ENCODE measurements at places on chromosomes 1 and 21.

GRCh38 chr1:208329300-208329699, 85.1 kb upstream of the PLXNA2 start:
- no peak for DNase-seq

DNA sequence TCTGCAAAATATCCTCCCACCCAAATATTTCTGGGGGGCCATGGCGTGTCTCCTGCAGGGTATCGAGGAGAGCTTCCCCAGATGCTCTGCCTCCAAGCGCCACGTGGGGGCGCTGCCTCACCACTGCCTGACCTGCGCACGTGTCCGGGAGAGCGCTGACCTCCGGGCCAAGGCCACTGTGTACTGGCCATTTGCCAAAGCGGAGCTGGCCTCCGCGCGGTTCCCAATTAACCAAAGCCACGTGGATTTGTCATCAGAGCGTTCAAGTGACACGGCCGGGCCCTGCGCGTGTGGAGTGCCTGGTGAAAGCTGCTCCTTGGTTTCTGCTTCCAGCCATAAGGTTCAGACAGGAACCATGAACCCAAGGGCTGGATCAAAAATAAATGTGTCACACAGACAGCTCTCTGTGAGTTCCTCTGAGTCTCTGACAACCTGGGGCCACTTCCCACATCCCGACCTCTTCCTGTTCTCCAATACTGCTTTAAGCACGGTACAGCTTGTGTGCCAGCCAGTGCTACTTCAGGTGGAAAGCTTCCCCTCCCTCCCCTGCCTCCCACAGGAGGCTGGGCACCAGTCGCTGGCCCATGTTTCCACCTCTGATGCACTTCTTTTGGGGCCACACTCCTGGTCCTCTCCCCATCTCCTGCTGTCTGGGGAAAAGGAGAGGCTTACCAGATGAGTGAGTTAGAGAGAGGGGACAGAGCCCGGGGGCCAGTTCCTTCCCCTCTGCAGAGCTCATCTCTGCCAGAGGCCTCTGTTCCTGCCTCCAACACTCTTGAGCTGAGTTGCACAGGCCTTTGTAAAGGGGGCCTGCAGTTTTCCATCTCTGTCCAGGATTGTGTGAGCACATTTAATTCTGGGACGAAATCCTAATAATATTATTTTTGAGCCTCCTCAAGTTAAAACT, 26.1 kb downstream of the ZP4 start:
- no peak for DNase-seq

DNA sequence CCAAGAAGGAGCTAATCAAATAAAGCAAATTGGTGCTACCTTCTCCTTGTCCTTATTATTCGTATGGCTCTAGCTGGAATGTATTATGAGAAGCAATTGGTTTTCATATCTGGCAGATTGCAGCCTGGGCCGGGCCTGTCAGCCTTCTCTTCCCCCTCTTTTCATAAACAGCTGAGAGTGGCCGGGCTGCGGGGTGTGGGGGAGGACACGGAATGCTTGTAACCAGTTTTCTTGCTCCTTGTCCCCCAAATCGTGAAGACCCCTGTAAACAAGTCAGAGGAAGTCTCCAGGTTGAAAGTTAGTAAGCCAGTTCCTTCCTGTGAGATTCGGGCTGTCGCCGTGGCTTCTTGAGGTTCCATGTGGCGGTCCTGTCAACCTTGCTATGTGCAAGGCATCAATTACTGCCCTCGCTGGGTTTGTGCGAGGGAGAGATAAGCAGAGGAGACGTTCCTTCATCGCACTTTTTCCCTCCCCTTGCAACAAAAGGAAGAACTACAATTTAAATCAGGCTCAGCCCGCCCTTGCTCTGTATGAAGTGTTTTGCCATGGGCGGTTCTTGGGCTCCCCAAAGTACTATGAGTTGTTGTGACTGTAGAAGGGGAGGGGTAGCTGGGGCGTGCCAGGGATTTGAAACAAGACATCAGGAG, 450.7 kb downstream of the CAMTA1 start:
- no peak for DNase-seq

GRCh38 chr1:228062812-228063211, 19.7 kb upstream of the ARF1 start:
- DNase-seq, result no peak

DNA sequence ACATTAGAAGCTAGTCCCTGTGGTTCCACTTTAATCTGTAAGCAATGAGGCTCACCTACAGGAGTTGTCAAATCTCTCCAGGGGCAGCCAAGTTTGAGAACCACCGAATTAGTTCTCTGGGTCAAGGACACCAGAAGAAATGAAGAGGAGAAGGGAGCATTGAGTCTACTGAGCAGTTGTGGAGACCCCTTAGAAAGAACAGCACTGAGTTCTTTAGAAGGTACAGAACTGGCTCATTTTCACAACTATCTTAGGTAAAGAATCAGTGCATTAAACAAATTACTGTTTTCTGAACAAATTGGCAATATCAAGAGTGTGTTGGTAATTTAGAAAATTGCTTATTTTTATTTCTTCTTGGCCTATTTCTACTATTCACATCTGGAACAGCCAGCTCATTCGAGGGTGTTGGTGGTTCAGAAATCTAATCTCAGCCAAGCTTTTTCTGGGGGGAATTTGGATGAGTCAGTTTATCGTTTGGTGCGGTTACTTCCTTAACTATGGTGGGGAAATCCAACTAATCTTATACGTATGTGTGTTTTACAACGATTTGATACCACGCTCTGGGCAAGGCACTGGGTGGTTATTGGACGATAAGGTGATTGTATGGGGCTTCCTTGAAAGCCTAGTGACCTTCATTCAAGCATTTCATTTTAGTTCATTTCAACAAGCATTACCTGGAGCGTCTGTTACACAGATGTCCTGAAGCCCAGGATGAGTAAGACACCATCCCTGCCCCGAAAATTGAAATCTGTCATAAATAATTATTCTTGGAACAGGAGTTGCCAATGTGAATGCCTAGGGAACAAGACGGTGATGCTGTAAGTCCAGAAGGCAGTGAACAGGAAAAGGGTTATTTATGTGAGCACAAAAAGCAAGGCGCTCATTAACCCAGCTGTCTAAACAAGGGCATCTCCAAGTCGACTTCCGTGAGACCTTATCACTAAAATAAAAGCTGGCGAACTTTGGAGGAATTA, 52.0 kb upstream of the TMPRSS2 start:
- no peak for DNase-seq

- DNase-seq, result no peak
Measured at GRCh38 chr1:184974056-184974836, at the start of gene NIBAN1. TSS of gene NIBAN1 (minus strand) at chr1:184974508. CDS start at chr1:184974356, 152 bp downstream.

DNA sequence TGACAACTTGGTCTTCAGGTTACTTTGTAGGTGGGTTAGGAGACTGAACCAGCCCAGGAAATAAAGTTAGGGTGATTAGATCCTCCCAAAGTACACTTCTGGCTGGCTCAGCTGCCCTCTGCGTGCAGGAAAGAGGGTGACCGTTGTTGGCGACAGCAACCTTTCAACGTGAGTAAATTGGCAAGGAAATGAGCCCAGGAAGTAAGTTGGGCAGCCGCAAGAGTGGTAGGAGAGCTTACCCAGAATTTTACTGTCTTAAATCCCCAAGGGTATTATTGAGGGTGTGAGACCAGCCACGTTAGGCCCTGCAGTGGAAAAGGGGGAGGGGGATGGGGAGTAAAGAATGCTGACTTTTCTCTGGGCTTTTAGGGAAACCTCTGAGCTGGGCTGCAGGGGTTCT, 1.6 kb downstream of the TENT5C start:
- no peak for DNase-seq
